ENCODE measurements at places on chromosomes 12 and 14. TPM values are rescaled to one million over a fixed set of nuclear protein-coding genes. Genes with fewer than 3 reads are reported as not detected.

The VDR gene
- total RNA-seq = 2.9 TPM

The TESPA1 gene
- total RNA-seq = not detected

The WNT5B gene
- total RNA-seq = 11.0 TPM

The KRT6A gene
- total RNA-seq = 116 TPM

The MYF6 gene
- total RNA-seq = 0.52 TPM

The CSRP2 gene
- 50.2 TPM for total RNA-seq

The SLC5A8 gene
- not detected for total RNA-seq

The TTLL5 gene
- 16.5 TPM for total RNA-seq

DNA sequence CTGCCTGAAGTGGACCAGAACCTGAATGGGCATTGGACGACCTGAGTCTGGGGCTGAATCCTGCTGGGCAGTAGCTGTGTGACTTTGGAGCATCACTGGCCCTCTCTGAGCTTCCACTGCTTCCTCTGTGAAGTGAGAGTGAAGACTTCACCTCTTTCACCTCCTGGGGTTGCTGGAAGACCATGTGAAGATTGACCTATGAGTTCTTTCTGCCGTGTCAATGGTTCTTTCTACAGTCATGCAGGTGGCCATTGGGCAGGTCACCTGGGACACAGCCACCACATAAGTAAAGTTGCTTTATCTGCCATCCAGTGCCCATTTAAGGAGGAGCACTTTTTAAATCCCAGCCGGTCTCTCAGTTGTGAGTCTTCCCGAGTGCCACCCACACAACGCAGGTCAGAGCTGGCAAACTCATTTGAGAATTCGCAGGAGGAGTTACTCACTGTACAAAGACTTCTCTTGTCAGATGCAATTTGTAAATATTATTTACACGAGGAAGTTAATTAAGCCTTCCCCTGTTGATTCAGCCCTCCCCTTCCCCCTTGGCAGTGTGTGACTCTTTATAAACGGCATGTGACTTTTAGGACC lies 74.8 kb upstream of the TCL1B start:
- no peak for DNase-seq

GRCh38 chr12:108995370-108995992 lies 25.4 kb downstream of the SVOP start:
- no peak for DNase-seq

DNA sequence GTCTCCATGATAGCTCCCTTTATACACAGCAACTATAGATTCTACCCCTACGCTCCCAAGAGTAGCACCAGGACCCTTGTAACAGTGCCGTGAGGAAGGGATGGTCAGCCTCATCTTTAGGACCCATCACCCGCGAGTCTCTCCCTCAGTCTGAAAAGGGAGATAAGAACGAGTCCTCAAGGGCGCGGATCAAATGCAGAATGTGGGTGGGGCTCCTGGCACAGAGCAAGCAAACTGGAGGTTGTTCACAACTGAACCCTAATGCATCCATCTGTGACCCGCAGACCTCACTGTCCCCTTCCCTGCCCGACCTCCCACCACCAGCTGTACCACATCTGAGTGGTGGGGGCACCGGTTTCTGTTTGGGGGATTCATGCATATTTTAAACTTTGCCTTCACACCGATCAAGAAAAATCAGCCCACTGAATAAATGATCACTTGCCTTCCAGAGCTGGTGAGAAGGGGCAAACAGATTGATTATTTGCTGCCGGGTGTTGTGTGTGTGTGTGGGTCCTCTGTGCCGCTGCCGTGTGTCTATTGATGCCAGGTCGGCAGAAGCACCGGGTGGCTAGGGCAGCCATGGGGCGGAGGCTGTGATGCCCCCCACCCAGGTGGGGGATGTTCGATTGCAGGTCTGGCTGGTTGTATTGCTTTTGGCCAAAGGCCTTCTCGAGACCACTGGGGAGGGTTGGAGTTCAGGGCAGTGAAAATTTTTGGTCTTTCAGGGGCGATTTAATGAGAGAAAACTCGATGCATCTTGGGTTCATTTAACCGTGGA lies 35.7 kb upstream of the BEGAIN start:
- DNase-seq = no peak

DNA sequence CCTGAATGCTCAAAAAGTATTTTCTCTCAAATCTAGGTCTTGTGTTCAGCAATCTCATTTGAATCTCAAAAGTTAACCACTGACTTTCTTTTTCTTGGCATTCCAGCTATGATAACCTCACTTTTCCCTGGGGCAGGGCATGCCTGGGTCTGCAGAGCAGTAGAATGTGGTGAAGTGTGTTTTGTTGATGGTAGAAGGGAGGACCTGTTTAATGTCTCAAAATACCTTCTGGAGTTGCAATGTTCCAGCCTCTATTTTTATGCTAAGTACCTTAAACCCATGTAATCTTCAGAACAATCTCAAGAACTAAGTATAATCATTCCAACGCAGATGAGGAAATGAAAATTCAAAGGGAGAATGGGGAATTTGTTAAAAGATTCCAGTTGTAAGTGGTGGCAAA lies 82.1 kb upstream of the FUT8 start:
- no peak for DNase-seq

GRCh38 chr12:61521258-61521657 lies 738.9 kb upstream of the USP15 start:
- no peak for DNase-seq

DNA sequence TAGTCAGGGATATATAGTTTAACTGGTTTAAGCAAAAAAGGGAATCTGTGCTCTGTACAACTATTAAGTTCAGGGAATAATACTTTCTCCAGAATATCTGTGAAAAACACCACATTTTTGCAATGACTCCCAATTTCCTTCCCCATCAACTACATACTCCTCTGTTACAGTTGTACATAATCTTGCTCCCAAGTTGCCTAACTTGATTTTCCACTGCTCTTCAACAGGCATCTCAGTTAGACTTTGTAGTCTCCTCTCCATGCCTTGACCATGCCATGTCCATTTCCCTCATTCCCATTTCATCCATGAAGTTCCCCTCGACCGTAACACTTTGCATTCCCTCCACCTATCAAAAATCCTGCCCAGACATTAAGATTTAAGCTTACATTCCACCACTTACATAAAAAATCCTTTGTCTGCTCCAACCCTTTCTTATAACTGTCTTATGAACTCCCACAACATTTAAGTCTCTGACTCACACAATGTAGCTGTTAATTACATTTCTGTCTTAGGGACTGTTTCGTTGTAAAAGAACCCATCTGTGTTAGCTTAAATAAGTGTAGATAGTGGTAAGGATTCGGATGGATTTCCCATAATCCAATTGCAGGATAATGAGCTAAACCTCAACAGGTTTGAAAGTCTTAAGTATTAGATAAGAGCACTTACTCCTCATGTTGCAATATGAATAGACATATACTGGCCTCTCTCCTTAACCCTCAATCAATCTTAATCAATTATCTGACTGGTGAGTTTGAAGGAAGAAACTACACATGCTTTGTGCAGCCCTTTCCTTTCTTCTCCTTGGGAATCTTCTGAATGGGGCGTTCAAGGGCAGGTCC lies 156.5 kb downstream of the PAWR start:
- DNase-seq = peak; percentile 51

GRCh38 chr14:21875791-21876190 lies 202.2 kb upstream of the OR4E1 start:
- no peak for DNase-seq

DNA sequence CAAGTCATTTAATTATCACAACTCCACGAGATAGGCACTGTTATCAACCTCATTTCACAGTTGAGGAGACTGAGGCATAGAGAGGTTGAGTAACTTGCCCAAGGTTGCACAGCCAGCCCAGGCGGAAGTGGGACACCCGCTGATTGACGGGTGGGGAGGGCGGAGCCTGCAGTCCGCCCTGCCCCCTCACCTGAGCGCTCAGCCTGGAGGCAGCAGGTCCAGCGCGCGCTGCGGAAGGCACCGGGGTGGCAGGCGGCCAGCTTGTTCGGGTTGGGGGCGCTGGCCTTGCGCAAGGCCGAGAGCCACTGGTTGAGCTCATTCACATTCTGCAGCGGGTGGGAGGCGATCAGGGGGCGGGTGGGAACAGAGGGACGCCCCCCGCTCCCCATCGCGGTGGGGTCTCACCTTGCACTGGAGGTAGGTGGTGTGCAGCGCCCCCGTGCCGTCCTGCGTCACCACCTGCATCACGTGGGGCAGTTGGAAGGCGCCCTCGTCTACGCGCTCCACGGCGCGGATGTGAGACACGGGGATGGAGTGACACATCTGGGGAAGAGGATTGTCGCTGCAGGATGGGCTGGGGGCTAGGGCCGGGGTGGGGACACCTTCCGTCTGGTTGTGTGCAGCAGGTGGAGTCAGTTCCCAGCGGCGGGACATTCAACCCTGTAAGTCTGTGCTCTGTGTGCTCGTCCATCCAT lies 31.7 kb downstream of the RASAL1 start:
- DNase-seq = no peak

DNA sequence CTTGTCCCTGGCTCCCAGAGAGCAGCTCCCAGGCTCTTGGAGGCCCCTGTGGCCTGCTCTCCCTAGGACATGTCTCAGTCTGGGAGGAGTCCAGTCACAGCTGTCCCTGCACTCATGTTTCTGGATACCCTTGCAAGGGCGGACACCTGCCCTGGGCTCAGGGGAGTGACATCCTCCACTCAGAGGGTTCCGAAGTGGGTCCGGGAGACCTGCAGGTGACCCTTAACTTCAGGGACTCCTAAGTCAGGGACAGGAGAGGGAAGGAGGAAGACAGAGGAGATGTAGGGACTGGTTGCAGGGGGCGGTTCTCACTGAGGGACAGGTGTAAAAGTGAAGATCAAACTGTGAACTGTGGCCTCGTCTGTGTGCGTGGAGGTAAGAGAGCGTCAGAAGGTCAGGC lies 37.6 kb downstream of the CACNA2D4 start:
- DNase-seq = no peak

DNA sequence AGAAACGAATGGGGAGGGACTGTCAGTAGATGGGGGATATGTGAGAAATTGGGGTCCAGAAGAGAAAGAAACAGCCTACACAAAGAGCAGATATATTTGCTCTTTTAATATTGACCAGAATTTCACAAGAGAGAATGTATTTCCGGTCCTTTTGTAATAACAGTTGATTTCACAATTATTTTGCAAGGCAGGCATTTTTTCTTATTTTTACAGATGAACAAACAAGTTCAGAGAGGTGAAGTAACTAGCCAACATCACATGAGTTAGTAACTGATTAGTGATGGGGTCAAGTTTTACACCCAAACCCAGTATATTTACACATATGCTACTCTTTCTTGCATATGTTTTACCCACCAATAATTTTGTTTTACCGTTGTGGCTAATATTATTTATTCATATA lies 188.2 kb downstream of the NAV3 start:
- DNase-seq = peak; percentile 35

DNA sequence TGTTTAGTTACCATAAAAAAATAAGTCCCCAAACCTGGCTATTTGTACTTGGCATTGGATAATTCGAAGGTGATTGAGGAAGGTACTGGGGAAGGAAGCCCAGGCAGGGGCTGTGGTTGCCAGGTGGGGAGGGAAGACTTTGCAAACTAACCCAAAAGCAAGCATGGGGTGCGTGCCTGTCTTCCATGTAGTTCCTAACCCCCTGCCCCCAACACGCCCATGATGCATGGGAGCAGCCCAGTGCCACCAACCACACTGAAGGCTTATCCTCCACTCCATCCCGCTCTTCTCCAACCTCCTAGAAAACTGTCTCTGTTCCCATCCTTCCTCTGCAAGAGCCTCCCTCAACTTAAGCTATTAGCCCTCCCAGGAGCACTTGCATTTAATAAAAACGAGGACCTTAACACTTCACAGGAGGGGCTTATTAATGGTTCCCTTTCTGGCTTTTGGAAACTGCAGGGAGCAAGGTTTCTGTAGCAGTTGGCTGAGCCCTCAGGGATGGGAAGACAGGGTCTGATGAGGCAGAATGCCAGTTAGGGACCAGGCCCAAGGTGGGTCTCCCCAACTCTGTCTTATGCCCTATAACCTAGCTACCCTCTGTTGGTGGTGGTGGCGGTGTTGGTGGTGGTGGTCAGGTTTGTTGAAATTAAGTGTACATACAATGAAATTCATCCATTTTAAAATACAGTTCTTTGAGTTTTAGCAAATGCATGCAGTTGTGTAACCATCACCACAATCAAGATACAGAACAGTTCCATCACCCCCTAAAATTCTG lies 96.0 kb downstream of the ZFP36L1 start:
- DNase-seq = no peak

DNA sequence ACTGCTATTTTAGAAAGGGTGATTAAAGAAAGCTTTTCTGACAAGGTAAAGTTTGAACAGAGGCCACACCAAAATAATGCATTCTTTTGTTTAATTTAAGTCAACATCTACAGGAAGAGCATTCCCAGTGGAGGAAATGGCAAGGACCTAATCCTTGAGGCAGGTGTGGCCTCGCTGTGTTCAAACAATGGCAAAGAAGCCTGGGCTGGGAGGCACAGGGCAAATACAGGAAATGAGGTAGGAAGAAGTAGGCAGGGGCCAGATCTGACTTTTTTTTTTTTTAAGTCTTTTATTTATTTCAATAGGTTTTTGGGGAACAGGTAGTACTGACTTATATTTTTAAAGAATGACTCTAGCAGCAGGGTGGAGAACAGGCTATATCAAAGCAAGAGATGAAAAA lies 53.5 kb downstream of the ARMH4 start:
- no peak for DNase-seq

- no peak for DNase-seq
Measured at GRCh38 chr14:101474563-101475455, 86.5 kb upstream of the DIO3 start.

- DNase-seq = no peak
Measured at GRCh38 chr12:77189901-77190416, 124.6 kb upstream of the E2F7 start.

DNA sequence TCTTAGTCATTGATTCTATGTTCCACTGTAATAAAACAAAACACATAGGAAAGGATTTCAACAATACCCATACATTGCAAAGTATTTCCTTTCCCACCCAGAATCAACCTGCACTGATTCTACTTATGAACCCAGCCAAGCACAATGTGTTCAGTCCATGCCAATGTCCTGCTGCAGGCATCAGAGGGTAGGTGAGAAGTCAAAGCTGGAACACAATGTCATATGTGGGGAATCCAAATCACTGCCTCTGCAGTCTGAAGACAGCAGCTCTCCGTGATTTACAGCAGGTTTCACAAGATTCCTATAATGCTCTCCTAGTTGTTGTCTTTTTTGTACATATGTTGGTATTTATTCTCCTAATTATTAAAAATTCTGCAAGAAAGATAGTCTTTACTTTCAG lies 25.7 kb downstream of the ITPR2 start:
- DNase-seq = no peak

DNA sequence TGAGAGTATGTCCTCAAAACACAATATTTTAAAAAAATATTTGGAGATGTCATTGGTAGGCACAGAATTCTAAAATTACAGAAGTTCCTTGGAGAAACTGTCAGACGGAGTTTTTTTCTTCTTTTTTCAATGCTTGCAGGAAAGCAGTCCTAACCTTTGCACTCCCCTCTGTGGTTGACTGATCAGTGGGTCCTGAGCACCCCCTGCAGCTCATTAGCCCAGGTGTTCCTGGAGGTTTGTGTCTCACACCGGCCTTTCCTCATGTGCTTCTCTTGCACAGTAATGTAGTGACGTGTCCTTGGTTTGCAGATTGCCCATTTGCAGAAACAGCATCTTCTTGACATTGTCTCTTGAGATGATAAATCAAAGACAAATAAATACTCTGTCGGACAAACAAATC lies 513.0 kb downstream of the TMEM121 start:
- peak; percentile 7 for DNase-seq

GRCh38 chr12:121618659-121619233 lies 7.6 kb upstream of the ORAI1 start:
- no peak for DNase-seq
